ENCODE measurements at places on chromosomes 3 and 15. TPM values are rescaled to one million over a fixed set of nuclear protein-coding genes. Genes with fewer than 3 reads are reported as not detected.

Gene SEMA3B
- total RNA-seq, result 0.70 TPM

Gene ENTPD3
- total RNA-seq, result not detected

Gene ITIH1
- not detected for total RNA-seq

Gene ABHD17C
- 1.5 TPM for total RNA-seq

Gene IL12A
- 1.4 TPM for total RNA-seq

Gene FES
- 61.2 TPM for total RNA-seq

Gene ROPN1
- total RNA-seq, result not detected

Gene SNTN
- not detected for total RNA-seq

Gene PTX3
- total RNA-seq, result not detected

Gene CDCP1
- total RNA-seq, result 7.0 TPM

Gene AADACL2
- total RNA-seq, result not detected

Gene GLDN
- not detected for total RNA-seq

Gene C3orf85
- not detected for total RNA-seq

Gene GOLGA6L7
- total RNA-seq, result not detected

Gene SYNPR
- total RNA-seq, result not detected

Gene OPA1
- 56.5 TPM for total RNA-seq

Gene STT3B
- 126 TPM for total RNA-seq

Gene ADGRG7
- total RNA-seq, result not detected

Gene LIPH
- total RNA-seq, result not detected

Gene GOLGA8H
- 0.26 TPM for total RNA-seq

Gene MESP2
- not detected for total RNA-seq

Gene P2RY12
- not detected for total RNA-seq

Gene IQGAP1
- total RNA-seq, result 221 TPM

Gene CTDSPL
- 8.5 TPM for total RNA-seq

Gene CPNE4
- total RNA-seq, result not detected

Gene MAGEL2
- not detected for total RNA-seq

Gene GOLGA6L10
- 0.91 TPM for total RNA-seq
